ENCODE measurements at places on chromosomes 13 and 19.

GRCh38 chr19:11380653-11381537 is 3.2 kb downstream of the EPOR start:
- peak; percentile 93 for DNase-seq

- no peak for DNase-seq
Measured at GRCh38 chr13:80145171-80145690, 195.7 kb downstream of the SPRY2 start.

- DNase-seq, result no peak
Measured at GRCh38 chr19:46841458-46842083, 9.1 kb downstream of the AP2S1 start.

- no peak for DNase-seq
Measured at GRCh38 chr13:39100996-39101738, 62.9 kb downstream of the NHLRC3 start.

- DNase-seq, result no peak
Measured at GRCh38 chr13:24147570-24147963, 13.0 kb upstream of the SPATA13 start.

- DNase-seq, result peak; percentile 41
Measured at GRCh38 chr19:10617409-10618121, 7.8 kb upstream of the SLC44A2 start.

DNA sequence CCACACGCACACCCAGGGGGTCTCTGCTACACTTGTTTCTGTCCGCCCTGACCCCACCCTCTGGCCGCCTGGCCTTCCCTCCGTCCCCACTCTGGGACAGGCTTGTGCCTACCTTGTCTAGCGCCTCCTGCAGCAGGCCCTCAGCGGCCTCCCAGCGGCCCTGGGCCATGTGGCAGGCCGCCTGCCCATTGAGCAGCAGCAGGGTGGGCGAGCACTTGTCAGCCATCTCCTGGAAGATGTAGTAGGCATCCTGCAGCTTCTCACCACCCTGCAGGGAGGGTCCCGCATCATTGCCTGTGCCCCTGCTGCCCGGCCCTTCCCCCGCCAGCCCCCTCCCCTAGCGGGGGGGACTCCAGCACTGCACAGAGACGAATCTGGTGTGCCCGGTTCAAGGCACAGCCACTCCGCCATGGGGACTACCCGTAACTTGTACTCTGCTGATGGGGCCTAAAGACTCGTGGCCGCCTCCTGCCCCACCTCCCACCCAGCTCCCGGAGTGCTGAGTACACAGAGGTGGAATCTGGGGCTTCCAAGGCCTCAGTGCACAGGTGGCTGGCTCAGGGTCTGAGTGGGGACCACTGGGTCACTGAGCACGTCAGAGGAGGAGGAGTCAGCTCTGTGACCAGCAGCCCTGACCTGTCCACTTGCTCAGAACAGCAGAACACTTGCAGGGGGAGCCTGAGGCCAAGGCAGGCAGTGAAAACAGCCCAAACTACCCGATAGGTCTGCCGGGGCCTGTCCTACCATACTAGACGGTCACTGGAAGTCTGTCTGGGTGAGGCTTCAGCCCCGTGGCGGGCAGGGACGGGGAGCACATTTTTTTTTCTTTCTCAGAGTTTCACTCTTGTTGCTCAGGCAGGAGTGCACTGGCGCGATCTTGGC is 7.4 kb upstream of the CERS1 start:
- DNase-seq, result no peak

- DNase-seq, result no peak
Measured at GRCh38 chr13:80504453-80504852, 163.5 kb upstream of the SPRY2 start.
